ENCODE measurements at places on chromosomes 16 and 17. TPM values are rescaled to one million over a fixed set of nuclear protein-coding genes. Genes with fewer than 3 reads are reported as not detected.

IRX5 gene
- 2.9 TPM for total RNA-seq

USP36 gene
- 79.8 TPM for total RNA-seq

CEP20 gene
- total RNA-seq, result 32.4 TPM

KCNG4 gene
- 0.06 TPM for total RNA-seq

OGFOD1 gene
- total RNA-seq, result 34.5 TPM

TMC7 gene
- total RNA-seq, result 9.8 TPM

ZG16B gene
- 3.5 TPM for total RNA-seq

OTOP3 gene
- total RNA-seq, result not detected

HOXB6 gene
- 4.3 TPM for total RNA-seq

CCDC102A gene
- total RNA-seq, result 16.7 TPM

NUP88 gene
- total RNA-seq, result 196 TPM

FAM20A gene
- total RNA-seq, result 93.4 TPM

KRT33B gene
- not detected for total RNA-seq

GINS2 gene
- 13.8 TPM for total RNA-seq

HSD17B2 gene
- total RNA-seq, result 0.71 TPM

PITPNM3 gene
- 7.3 TPM for total RNA-seq

Data from testis (tissue), 5 donors.